Melanocyte of skin (primary cell): ENCODE measurements at places on chromosomes 13 and 19. TPM values are rescaled to one million over a fixed set of nuclear protein-coding genes. Genes with fewer than 3 reads are reported as not detected.

COL4A1 gene
- total RNA-seq, result 31.0 and 82.5 TPM in 2 replicates

LIM2 gene
- not detected in 2 replicates for total RNA-seq

ZNF208 gene
- 0.34 and 0.73 TPM in 2 replicates for total RNA-seq

LILRA1 gene
- total RNA-seq, result not detected in 2 replicates

ERCC1 gene
- 93.2 and 107 TPM in 2 replicates for total RNA-seq

TYROBP gene
- not detected in 2 replicates for total RNA-seq

SHANK1 gene
- 1.5 TPM in 1 of 2 replicates, not detected in the other for total RNA-seq

DKKL1 gene
- total RNA-seq, result not detected in 2 replicates

CERS4 gene
- 64.7 and 75.0 TPM in 2 replicates for total RNA-seq

MEF2B gene
- total RNA-seq, result not detected in 2 replicates

AXL gene
- total RNA-seq, result 12.7 and 17.4 TPM in 2 replicates

ZSCAN5A gene
- total RNA-seq, result 7.2 and 10.9 TPM in 2 replicates

ZNF549 gene
- total RNA-seq, result 10.9 and 15.1 TPM in 2 replicates

ATXN8OS gene
- not detected in 2 replicates for total RNA-seq

ZNF577 gene
- total RNA-seq, result 3.0 and 4.3 TPM in 2 replicates

TLE6 gene
- 2.7 and 3.4 TPM in 2 replicates for total RNA-seq

CYSLTR2 gene
- 95.6 and 282 TPM in 2 replicates for total RNA-seq

KLK2 gene
- total RNA-seq, result not detected in 2 replicates

CYP4F22 gene
- not detected in 2 replicates for total RNA-seq

YJEFN3 gene
- total RNA-seq, result 0.34 and 0.36 TPM in 2 replicates

ZSWIM4 gene
- total RNA-seq, result 3.3 and 4.6 TPM in 2 replicates

SMIM44 gene
- total RNA-seq, result not detected in 2 replicates

NMRK2 gene
- not detected in 2 replicates for total RNA-seq

CRX gene
- total RNA-seq, result not detected in 2 replicates

PSG2 gene
- not detected in 2 replicates for total RNA-seq

OR10H5 gene
- total RNA-seq, result not detected in 2 replicates

IGFL1 gene
- not detected in 2 replicates for total RNA-seq

CYP4F2 gene
- not detected in 2 replicates for total RNA-seq

ZNF681 gene
- total RNA-seq, result 0.77 and 1.3 TPM in 2 replicates

TTYH1 gene
- total RNA-seq, result 0.73 TPM in 1 of 2 replicates, not detected in the other

JAK3 gene
- total RNA-seq, result 3.1 and 3.3 TPM in 2 replicates

CYP2A7 gene
- total RNA-seq, result not detected in 2 replicates
